ENCODE measurements at places on chromosomes 16 and 17.
A peak's percentile ranks its signal among the peaks of the same experiment; 100 is the strongest.

- DNase-seq, result peak; percentile 12
Measured at GRCh38 chr17:61414141-61414935, 14.7 kb downstream of the TBX2 start.

DNA sequence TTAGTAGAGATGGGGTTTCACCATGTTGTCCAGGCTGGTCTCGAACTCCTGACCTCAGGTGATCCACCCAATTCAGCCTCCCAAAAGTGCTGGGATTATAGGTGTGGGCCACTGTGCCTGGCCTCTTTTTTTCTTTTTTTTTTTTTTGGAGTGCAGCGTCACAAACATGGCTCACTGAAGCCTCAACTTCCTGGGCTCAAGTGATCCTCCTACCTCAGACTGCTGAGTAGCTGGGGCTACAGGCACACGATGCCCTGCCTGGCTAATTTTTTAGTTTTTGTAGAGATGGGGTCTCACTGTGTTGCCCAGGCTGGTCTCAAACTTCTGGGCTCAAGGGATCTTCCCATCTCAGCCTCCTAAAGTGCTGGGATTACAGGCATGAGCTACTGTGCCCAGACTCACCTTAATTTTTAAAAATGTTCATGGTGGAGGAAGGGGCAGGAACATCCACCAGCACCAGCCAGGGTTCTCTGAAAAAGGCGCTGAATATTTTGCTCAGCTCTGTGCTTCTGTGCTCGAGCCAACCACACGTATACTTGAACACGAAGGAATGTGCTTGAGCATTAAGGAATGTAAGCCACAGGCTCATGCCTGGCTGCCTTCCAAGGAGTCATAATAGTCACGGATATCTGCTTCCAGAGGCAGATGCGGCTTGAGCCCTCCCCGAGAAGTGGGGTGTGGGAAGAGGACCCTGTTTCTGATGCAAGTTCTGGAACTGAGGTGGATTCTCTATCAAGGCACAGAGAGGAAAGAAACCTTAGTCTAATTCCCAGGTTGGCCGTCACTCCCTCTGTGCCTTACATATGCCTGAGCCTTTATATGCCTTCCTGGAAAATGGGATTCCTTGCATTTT, 65.5 kb upstream of the CREBBP start:
- peak; percentile 90 for DNase-seq

GRCh38 chr16:66858740-66859396, 14.7 kb downstream of the CA7 start:
- DNase-seq, result peak; percentile 62

DNA sequence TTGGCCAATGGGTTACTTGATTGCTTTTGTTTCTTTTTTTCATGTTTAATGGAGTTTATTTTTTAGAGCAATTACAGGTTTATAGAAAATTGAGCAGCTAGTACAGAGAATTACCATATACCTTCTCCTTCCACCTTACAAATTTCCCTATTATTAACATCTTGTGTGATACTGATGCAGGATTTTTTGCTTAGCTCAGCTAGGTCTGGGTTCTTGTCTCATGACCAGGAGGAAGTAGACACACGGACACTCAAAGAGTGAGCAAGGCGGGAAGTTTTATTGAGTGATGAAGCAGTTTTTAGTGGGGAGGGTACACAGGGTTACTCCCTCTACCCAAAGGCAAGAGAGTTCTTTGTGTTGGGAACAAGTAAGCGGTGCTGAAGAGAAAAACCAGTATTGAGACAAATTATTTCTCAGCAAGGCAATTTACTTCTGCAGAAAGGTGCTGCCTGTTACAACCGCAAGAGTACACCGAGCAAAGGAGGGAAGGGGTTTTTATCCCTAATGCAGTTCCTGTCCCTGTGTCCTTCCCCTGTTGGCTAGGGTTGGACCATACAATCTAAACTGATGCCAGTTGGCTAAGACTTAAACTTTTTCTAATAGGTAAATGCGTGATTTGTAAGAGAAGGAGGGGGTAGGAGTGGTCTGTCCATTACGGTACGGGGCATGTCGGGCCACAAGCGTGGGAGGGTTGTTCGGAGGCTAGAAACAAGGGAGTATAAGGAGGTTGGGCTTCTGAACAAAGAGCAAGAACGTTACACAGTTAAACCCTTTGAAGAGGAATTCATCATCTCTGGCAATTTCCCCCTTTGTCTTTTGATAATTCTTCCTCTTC, 26.9 kb downstream of the SEC14L1 start:
- DNase-seq, result no peak

GRCh38 chr16:73796241-73796640, 500.4 kb upstream of the PSMD7 start:
- DNase-seq, result no peak

DNA sequence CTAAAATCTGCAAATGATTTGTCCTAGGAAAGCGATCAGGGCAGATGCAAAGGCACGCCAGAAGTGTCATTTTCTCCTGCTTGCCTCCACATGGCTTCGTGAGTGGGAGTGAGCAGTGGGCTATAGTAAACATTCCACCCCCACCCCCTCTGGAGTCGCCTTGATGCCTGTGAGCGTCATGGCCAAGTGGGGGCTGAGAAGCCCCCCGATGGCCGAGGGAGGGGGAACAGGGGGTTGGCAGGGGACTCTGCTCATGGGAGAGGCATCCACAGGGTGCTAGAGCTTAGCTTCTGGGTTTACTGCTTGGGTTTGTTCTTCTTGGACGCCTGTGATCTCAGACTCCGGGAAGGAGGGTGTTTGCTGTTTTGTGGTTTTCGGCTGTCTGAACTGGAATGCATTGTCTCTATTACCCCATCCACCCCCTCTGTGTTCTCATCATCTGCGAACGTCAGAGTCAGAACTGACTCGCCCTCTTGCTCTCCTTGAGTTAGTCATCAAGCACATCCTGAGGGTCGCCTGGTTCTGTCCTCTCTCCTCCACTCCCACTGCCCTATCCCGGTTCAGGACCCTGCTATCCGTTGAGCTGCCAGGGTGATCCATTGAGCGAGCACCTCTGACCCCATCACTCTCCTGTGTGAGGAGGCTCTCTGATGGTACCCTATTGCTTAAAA, 15.4 kb downstream of the TNS4 start:
- DNase-seq, result peak; percentile 93

DNA sequence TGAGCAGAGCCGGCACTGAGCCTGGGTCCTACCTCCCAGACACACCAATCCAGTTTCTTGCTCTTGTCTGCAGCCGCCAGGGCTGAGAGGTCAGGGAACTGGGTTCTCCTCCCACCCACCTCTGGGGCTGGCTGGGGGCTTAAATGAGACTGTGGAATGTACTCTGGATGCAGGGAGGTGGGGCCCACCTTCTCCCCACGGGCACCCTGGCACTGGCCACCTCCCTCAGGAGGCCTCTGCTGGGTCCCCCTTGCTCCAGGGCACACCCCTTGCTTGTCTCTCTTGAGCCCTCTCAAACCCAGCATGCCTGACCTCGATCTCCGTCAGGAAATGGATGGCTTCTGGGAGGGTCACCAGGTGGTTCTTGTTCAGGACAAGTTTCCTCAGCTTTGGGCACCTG, 6.4 kb downstream of the FLII start:
- DNase-seq, result no peak

- no peak for DNase-seq
Measured at GRCh38 chr17:65495122-65496055, 66.1 kb downstream of the AXIN2 start.

- DNase-seq, result no peak
Measured at GRCh38 chr17:80262291-80262690, 1.6 kb downstream of the RNF213 start.

DNA sequence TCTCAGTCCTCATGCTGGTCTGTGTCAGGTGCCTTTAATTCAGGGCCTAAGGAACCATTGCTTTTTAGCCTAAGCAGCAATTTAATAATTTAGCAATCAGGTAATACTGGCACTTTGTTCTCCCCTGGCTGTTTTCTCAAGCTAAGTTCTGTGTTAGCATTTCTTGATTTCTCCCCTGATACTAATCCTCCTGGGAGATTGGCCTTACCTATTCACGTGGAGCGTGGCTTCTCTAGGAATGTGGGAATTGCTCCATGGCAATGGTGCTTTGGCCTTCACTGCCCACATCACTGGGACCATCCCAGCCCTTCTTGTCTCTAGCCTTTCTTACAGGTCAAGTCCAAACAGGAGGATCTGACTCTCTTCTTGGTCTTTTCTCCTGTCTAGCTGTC, 55.7 kb downstream of the ZNRF1 start:
- DNase-seq, result no peak

- peak; percentile 30 for DNase-seq
Measured at GRCh38 chr17:16352667-16353316, 477 bp downstream of the CENPV start.

- peak; percentile 71 for DNase-seq
Measured at GRCh38 chr17:1762233-1762900, 507 bp downstream of the SERPINF1 start.

DNA sequence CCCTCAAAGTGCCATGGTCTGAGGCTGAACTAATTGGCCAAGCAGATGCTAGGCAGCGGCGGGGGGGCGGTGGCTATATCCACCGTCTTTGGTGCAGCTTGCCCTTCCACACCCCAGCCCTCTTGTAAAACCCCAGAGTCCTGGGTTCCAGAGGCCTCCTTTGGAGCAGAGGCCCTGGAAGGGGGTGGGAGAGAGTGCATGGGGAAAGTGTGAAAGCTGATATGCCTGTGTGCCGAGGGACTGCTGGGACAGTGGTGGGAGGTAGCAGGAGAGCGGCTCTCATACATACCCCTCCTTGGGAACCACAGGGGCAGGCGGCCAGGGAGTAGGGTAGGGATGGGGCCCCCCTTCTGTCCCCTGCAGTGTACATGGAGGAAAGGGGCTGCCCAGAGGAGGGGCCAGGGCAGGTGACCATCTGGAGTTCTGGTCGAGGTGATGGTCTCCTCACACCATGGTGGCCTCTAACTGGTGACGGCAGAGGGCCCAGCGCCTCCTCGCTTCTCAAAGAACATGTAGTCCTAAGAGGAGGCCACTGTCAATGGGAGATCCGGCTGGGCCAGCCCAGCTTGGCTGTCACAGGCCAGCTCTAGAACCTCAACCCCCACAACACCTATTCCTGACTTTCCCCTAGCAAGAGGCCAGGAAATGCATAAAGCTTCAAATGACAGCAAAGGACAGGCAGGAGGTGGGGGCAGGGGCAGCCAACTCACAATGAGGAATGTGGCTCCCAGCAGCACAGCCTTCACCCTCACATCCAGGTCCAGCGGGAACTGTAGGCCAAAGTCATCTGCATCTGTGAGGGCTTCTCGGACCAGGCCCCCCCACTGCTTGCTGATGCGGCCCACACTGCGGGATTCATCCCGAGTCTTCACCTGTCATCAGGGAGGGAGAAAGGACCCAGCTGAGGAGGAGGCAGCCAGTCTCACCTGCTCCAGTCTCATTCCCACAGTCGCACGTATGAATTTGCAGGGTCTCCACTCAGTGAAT, 4.1 kb downstream of the PLSCR3 start:
- no peak for DNase-seq

- no peak for DNase-seq
Measured at GRCh38 chr16:50144211-50144610, 8.9 kb upstream of the TENT4B start.
